H9 (cell line): ENCODE measurements at places on chromosomes 3 and 15.

- DNase-seq: no peak
These were observed 286.9 kb downstream of the EPHB1 start for GRCh38 chr3:135081856-135082434.

DNA sequence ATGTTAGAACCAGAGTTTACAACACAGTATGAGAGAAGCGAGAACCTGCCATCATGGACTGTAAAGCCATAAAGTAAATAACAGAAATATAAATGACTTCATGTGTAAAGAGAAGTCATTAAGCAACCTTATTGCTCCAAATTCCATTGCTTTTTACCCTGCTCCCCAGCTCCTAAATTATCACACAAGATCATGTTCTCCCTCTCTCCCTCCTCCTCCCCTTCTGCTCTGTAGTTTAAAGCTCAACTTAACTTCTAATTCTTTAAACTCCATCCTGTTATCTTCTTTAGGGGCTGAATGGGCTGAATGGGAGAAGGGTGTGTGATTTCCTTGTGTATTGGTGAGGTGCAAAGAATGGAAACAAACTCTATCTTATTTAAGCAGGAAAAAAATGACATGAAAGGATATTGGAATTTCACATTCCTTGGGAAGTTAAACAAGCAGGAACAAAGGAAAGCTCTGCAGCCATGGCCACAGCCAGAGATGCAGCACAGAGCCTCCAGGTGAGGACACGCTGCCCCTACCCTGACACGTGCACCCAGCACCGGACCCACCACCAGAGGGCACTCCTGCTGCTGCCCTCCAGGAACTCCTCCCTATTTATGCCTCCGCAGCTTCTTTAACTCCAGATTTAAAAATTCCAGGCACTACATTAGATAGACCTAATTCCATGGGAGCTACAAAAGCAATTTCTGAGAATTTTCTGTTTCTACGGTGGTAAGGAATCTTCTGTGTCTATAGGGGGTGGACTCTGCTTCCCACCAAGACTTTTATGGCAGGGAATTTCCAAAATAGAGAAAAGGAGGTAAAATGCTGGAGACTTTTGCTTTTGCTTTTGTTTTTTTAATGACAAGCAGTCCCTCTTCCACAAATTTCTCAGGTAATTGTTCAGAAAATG, 76.9 kb upstream of the ABI3BP start:
- peak; percentile 93 for DNase-seq

- DNase-seq: no peak
These were observed 6.0 kb upstream of the ACAD9 start for GRCh38 chr3:128873244-128874022.

DNA sequence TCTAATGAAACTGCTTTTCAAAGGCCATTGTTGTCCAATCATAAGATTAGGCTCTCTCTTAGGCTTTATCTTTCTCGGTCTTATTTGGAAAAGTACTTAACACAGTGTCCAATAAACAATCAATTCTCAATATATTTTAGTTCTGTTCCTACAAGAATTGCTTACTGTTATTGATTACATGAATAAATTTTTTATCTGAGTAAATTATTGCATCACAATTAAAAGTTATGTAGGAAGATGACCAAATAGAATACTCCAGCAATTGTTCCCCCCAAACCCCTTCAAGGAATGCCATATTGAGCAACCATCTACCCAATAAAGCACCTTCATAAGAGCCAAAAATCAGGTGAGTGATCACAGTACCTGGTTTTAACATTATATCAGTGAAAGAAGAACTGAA, 55.0 kb upstream of the RFX7 start:
- no peak for DNase-seq

DNA sequence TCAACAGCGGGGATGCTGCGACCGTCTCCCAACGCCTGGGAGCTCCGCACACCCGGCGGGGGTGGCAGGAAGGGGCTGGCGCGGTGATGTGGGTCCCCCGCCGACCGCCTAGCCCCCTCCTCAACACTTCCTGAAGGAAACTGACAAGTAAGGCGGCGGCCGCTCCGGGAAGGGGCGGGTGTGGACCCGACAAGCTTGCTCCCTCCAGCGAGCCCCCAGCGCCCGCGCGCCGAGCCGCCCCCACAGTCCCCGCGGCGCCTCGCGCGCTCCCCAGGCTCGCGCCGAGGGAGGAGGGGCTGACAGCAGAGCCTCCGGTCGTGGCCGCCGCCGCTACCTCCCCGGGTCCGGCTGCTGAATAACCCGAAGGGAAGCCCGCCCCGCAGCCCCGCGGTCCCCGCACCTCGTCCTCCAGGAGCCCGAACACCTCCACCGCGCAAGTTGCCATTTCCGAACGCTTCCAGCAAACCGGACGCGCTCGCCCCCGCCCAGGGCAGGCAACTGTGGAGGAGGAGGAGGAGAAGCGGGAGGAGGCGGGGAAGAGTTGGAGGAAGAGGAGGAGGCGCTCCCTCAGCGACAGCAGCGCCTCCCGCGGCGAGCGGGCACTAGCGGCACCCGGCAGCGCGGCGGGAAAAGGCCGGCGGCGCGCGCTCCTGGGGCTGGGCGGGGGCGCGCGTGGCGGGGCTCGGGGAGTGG, at the start of gene NEDD4:
Gene NEDD4 (minus strand): TSS at position 502 of the 693 bp plus-strand sequence. CDS start 57 bp downstream, at position 445.
- DNase-seq: peak; percentile 85
